GM20000 (cell line): ENCODE measurements at places on chromosomes 13 and 19.
A peak's percentile ranks its signal among the peaks of the same experiment; 100 is the strongest.

- DNase-seq: no peak
Observed at GRCh38 chr13:26024558-26024957, 27.3 kb downstream of the SHISA2 start.

GRCh38 chr19:29201855-29202254, 11.1 kb downstream of the UQCRFS1 start:
- DNase-seq: no peak

- DNase-seq: no peak
Observed at GRCh38 chr13:49629947-49630346, 1.6 kb downstream of the ARL11 start.

DNA sequence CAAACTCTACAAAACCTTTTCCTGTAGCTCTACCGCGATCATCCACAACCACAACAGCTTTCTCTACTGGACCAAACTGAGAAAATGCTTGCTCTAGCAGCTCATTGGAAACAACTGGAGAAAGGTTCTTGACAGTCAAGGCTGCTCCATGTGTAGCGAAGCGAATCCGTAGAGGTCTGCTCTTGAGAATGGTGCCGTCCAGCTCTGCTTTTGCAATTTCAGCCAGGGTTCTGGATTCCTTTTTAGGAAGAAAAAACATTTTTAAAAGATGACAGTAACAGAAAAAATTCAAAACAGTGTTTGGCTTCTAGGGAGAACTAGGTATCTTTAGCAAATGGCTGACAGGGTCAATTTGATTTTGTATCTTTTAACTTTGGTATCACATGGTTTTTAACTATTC, 10.4 kb downstream of the PSPC1 start:
- DNase-seq: no peak

DNA sequence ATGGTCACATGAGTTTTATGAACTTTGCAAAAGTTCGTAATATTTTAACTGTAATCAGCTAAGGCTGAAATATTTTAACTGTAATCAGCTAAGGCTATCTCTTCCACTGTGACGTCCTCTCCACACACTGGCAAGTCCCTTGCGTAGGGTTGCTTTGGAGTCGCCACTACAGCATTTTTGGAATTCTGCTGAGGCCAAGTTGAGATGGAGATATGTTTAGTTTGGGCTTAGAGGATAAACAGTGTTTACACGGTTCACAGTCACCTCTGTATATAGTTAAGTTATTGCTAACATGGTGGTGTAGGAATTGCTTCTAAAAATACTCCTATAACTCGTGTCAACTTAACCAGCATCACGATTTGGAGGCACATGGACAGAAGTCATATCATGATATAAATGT, 143.6 kb upstream of the SERP2 start:
- no peak for DNase-seq

- no peak for DNase-seq
Observed at GRCh38 chr13:54194233-54195024, 1165.8 kb downstream of the OLFM4 start.

DNA sequence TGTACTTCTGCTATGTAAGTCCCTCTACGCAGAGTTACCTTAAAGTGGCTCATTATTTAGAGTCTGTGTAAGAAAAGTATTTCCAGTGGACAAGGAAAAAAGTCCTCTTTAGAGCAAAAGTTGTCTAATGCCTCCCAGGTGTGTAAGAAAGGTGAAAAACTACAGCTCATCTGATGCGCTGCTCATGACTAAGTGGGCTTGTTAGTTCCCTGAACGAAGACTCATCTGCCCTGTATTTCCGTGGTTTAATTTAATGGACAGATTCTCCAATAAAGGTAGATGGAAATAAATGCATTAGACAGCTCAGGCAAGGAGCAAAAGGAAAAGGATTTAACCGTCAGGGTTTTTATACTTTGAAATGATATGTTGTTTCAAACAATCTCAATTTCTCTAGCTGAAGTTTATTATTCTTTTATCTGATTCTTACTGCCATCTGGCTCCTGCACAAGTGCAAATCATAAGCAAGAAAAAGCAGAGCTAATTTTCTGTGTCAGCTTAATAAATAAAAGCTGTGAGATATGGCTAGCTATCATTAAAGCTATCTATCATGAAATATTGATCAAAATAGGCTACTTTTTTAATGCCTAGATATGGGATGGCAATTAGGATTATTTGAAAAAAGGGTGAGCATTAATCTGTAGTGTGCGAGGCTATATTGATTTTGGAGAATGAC, 73.7 kb upstream of the PCDH9 start:
- DNase-seq: no peak

GRCh38 chr19:2820112-2820702, 539 bp downstream of the ZNF554 start:
- no peak for DNase-seq

GRCh38 chr13:38713046-38713445, 26.2 kb downstream of the FREM2 start:
- no peak for DNase-seq

DNA sequence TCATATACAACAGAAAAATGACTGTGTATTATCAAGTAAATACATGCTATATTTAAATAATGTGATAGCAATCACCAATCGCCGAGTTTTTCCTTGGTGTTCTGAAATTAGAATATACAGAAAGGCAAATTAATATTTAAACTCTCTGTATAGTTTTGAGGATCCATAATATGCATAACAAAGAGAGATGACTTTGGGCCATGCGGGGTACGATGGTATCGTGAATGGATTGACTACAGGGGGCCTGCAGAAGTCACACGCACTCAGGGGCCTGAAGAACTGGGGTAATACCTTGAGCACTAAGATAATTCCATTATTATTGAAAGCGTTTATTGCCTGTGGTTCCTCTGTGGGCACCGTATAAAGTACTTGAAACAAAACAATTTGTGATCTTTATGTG, 314.0 kb downstream of the TEX29 start:
- no peak for DNase-seq

DNA sequence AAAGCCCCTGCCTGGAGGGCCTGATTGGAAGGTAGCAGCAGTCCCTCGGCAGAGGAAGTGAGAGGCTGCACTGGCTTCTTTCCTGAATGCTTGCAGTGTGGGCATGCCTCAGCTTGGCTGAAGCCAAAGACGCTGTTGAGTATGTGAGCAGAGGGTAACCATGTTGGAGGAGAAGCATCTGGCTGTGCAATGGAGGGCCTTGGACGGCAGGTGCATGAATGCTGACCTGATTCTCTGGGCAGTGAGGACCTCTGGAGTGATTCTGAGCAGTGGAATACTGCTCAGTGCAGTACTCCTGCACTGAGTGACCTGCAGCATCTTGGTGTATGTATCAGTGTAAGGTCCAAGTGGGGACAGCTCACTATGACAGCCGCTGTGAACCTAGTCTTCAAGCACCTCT, 46.9 kb downstream of the SOX1 start:
- DNase-seq: no peak

- no peak for DNase-seq
Observed at GRCh38 chr13:21530656-21531055, 71.6 kb upstream of the ZDHHC20 start.

DNA sequence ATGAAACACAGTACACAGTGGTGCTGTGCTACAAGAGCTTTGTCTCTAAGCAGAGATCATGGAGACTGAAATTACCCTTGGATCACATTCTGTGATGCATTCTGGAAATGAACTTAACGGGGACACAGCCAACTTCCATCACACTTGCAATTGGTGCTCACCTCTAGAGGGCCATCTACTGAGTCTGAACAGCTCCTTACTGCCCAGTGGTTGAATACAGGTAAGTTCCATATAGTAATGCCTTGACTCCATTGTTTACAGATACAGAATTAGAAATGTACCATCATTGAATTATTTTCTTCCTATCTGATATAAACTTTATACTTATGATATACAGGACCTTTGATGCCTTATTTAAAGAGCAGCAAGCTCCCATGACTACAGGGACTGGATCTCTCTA, 686.4 kb downstream of the PCDH9 start:
- DNase-seq: no peak

DNA sequence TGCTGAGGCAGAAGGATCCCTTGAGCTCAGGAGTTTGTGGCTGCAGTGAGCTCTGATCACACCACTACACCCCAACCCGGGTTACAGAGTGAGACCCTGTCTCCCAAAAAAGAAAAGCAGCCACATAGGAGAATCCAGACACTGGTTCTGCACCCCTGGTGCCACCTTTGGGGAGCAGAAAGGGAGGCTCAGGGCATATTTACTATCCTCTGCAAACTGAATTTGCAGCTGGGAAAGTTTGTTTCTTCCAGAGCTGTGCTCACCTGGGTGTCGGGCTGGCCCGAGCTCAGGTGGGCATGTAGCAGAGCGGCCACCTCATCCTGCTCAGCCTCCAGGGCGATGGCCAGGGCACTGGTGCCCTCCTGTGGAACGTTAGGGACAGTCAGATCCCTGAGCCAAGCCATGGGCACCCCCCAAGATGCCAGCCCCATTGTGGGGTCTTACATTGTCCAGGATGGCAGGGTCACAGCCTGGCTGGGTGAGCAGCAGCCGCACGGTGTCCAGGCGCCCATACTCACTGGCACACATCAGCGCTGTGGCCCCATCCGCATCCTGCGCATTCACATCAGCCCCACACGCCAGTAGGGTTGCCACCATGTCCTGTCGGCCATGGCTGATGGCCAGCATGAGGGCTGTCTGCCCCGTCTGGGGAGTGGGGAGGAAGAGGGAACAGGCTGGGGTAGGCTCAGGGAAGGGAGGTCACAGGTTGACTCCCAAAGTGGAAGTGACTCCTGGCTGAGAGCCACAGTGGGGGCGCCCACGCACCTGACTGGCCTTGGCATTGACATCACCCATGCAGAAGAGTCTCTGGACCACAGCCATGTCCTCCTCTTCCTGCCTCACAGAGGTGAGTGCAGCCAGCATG, 3.1 kb downstream of the RPS28 start:
- DNase-seq: no peak

GRCh38 chr13:49292742-49293486, 45.2 kb downstream of the CDADC1 start:
- DNase-seq: no peak

DNA sequence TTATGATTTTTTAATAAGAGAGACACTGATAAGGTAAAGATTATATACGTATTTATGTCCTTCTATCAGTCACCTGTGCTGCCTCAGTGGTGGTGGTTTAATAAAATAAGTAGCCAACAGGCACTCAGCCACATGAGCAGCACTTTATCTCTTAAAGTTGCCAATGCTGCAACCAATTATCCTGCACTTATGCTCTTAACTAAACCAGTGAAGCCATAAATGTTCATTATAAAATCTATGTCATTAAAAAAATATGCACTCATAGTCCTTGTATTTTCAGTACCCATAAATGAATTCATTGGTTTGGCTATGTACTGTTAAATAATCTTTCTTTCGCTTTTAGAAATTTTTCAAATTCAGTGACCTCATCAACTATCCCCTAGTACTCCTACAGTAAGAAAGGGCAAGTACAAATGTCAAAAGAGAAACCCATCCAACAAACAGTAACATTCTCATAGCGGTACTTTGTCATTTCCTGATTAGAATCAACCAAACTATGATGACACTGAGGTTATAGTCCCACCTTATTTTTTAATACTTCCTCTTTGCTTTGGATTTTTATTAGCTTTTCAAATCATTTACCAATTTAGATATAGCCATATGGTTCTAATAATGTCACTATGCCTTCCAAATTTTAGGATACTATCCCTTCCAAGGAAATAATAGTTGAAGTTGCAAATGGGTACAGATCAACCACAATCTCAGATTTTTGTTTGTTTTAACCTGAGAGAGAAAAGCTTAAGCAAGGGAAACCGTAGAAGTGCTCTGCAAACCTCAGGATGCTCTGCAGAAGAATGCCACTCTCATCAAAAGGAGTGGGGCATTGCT, 190.9 kb downstream of the KLF12 start:
- DNase-seq: peak; percentile 38

DNA sequence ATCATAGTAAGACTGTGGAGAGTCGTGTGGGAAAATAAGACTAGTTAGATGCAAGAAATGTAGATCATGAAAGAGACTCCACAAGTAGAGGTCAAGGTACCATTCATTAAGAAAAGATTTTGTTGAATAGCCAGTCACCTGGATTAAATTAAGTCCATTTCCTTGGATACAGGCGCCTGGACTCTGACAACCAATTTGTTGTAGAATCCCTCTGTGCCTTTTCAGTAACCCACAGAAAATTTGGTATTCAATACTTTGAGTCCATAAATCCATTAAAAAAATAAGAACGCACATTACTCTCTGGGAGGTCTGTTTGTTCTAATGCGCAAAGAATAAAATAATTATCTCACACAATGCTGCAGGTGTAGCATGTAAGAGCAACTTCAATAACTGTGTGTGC, 469.4 kb downstream of the KLF12 start:
- no peak for DNase-seq

GRCh38 chr19:27774337-27774736, 1438.6 kb downstream of the UQCRFS1 start:
- no peak for DNase-seq

- DNase-seq: no peak
Observed at GRCh38 chr13:31476266-31476665, 263.1 kb upstream of the RXFP2 start.

DNA sequence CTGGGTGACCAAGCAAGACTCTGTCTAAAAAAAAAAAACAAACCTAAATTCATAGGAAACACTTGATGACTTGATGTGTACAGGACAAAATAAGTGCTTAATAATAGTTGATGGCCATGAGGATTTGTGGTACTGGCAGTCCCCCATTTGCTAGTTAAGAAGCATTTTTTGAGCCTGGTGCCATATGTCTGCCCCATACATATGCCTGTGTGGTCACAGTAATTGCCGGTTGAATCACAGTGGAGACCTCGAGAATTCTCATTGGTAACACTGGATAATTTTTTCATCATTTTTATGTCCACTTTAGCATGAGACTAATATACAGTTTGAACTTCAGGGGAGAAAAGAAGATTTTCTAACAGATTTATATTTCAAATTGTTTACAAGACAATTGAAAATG, 79.2 kb downstream of the LRCH1 start:
- DNase-seq: no peak

DNA sequence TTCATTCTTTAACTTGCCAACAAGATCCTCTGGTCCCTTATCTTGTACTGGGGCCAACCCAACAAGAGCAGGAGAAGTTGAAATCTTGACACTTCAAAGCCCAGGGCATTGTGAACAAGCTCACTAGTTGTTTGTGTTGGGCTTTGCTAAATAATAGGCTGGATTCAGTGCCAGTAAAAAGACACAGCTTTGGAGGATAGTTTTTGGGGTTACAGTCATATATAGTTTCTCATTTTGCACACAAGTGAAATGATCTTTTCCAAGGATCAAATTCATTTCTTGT, 30.3 kb upstream of the LRCH1 start:
- no peak for DNase-seq

GRCh38 chr19:4759388-4760284, 31.9 kb upstream of the FEM1A start:
- peak; percentile 96 for DNase-seq

GRCh38 chr13:32917504-32917903, 98.7 kb upstream of the KL start:
- no peak for DNase-seq

DNA sequence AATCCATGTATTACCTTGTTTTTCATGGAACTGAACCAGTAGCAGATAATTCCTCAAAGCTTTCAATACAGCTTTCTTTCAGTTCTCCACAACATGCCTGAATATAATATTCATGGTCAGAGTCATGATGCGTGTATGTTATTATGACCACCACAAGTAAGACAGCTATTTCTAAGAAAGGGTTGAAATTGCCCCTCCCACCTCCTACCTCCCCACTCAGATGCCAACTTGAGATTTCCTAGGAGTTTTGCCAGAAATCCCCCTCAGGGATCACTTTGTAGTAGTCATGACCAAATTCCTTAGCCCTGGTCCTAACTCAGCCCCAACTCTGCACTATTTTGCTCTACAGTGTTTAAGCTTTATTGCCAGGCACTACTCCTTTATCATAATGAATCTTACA, 69.9 kb upstream of the RAP2A start:
- no peak for DNase-seq
